ENCODE measurements at places on chromosomes 1 and 21.

- no peak for DNase-seq
Measured at GRCh38 chr1:31264790-31265386, 25.2 kb upstream of the NKAIN1 start.

DNA sequence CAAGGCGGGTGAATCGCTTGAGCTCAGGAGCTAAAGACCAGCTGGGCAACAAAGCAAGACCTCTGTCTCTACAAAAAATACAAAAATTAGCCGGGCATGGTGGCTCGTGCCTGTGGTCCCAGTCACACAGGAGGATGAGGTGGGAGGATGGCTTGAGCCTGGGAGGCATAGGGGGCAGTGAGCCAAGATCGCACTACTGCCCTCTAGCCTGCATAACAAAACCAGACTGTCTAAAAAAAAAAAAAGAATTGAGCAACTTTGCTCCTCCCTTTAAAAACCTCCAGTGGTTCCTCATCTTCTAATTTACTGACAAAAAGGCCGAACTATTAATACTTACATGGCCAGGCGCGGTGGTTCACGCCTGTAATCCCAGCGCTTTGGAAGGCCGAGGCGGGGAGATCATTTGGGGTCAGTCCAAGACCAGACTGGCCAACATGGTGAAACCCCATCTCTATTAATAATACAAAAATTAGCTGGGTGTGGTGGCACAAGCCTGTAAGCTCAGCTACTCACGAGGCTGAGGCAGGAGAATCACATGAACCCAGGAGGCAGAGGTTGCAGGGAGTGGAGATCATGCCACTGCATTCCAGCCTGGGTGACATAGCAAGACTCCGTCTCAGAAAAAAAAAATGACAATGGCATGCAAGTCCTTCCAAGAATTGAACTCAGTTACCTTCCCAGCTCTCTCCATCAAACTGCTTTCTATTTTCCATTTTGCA, 4.4 kb downstream of the ACBD3 start:
- no peak for DNase-seq

DNA sequence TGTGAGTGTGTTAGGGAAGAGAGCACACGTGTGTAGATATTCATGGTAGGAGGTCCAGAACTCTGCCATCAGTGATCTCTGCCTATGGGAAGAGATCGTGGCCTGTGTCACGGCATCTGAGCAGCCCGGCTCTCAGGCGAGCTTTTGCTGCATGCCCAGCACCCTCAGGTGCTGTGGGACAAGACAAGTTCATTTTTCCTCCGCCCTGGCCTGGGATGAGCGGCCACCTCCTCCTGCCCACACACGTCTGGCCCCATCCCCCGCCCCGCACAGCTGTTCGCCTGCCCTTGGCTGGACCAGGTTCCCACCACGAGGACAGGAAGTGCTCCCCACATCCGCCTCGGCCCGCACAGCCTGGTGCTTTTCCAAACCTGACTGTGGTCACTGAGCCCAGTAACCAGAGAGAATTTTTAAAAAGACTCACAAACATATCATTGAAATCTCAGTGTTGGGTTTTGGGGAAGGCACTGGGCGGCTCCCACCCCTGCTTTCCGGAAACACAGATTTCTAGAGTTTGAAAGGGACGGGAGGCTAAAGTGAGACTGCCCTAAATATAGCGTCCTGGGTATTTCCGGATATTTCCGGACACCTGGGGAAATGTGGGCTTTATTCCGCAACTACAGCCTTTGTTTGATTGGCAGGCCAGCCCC, 18.0 kb downstream of the BMP8A start:
- no peak for DNase-seq

- no peak for DNase-seq
Measured at GRCh38 chr1:2053217-2053616, 3.0 kb downstream of the PRKCZ start.

DNA sequence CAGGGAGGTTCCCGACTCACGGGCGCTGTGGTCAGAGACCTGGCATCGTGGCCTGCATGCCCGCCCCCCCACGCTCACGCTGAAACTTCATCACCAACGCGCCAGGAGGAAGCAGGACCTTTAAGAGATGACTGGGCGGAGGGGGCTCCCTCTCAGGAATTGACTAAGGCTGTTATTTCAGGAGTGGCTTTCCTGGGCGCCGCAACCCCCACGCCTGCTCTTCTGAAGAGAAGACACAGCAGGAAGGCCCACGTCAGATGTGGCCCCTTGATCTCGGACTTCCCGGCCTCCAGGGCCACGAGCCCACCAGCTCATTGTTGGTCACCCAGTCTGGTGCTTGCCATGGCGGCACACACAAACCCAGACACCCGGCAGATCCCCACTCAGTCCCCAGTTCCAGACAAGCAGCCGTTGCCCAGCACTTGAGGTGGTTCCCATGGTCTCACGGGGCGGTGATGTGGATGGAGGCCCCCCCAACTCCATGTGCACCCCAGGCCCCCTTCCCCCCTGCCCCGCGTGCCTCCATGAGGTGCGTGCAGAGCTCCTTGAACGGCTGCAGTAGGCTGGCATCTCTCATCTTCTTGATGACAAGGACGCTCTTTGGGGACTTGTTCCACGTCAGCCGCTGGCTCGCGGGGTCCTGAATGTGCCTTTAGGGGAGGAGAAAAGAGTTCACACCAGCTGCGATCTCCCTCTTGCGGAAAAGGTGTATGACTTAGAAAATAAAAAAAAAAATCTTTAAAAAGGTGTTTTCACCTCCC, 21.4 kb downstream of the NADK start:
- no peak for DNase-seq

DNA sequence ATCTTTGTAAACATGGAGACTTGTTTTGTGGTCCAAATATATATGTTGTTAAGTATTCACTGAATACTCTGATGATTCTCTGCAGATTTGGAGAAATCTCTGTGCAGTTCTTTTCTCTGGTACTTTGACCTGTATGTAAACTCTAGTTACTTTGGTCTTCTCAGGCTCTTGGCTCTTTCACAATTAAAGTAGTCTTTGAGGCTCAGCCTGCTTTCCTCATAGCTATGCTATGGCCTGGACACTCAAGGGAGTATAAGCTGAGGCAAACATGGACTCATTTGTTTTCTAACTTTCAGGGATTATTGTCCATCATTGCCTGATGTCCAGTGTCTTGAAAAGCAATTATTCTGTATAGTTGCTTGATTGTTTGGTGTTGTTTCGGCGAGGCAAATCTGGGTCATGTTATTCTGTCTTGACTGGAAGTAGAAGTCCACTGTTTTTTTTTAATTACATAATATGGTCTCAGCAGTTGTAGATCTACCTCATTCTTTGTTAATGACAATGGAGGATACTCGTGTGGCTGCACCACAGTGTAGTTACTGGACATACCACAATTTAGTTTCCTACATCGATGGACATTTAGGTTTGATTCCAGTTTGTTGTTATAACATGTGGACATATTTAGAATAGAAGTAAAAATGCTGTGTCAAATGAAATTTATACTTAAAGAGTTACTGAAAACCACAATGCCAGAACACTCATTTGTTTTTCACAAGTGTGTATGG, 9.2 kb downstream of the PTBP2 start:
- no peak for DNase-seq

DNA sequence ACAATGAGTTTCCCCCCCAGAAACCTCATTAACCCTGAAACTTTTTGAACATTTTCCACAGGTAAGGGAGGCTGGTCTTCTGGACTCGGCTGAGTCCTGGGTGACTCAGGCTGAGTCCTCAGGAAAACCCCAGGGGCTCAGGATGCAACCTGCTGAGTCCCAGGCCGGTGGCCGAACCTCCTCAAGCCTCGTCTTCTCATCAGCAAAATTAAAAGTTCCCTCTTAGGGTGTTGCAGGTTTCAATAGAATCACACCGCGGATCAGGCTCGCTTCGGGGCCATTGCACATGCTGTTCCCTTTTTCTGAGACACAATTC, 35.0 kb upstream of the GRHL3 start:
- no peak for DNase-seq

All from NCI-H1105 treated with DMSO at 0.1 percent for 48 hours (cell line).